ENCODE measurements at places on chromosomes 7 and 10.

DNA sequence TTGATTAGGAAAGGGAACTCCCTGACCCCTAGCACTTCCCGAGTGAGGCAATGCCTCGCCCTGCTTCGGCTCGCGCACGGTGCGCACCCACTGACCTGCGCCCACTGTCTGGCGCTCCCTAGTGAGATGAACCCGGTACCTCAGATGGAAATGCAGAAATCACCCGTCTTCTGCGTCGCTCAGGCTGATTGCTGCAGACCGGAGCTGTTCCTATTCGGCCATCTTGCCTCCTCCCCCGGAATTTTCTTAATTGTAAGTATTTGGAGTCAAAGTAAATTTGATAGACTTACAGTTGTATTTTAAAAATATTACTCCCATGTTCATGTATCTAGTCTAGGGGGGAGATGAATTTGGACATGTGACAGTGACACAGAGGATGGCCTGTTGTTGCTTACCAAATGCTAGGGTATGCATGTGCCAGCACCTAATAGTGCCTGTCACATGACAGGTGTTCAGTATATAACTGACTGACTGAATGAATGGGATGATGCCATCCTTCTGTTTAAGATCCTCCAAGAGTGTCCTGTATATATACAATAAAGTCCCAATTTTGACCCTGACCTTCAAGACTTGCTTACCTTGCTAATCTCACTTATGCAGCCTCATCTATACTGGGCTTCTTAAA lies 42.0 kb upstream of the ICA1 start:
- DNase-seq: no peak

DNA sequence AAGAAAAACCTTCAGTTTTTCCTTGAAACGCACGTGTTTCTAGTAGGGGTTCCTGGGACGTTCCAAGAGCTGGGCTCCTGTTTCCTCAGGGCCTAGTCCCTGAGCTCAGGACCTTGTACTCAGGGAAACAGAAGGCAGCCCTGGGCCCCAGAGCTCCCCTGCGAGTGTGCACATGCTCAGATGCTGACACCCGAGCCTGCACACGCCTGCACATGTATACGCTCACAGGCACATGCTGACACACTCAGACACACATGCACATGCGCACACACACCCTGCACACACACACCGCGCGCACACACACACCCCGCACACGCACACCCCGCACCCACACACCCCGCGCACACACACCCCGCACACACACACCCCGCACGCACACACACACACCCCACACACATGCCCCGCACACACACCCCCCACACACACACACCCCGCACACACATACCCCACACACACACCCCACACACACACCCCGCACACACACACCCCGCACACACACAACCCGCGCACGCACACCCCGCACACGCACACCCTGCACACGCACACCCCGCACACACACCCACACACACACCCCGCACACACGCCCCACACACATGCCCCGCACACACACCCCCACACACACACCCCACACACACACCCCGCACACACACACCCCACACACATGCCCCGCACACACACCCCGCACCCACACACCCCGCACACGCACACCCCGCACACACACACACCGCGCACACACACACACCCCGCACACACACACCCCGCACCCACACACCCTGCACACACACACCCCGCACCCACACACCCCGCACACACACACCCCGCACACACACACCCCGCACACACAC lies 52.2 kb downstream of the CALML3 start:
- DNase-seq: no peak

DNA sequence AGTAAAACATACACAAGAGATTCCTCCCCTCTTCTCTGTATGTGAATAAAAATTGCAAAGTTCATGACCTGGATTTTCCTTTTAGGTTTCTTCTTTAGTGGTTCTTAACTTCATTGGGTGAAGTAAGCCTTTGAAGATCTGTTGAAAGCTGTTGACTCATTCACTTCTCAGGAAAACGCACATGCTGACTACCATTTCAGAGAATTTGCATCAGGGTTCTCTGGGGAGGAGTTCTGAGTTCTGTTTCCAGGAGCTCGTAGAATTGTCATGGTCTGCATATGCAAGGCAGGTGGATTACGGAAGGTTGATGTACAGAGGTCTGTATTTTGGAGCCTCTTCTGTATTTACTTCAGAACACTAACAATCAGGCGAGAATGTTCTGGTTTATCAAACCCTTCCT lies 962 bp upstream of the SLC26A4 start:
- DNase-seq: no peak

GRCh38 chr7:14902589-14903067 lies at the start of gene DGKB:
DGKB (minus strand) TSS chr7:14902751.
- no peak for DNase-seq

GRCh38 chr10:74824900-74825370 lies 1.5 kb upstream of the KAT6B start:
- no peak for DNase-seq

- no peak for DNase-seq
Observed at GRCh38 chr10:84254552-84255478, 10.0 kb downstream of the RGR start.

- no peak for DNase-seq
Observed at GRCh38 chr7:4159154-4159501, 523.0 kb upstream of the FOXK1 start.

- DNase-seq: no peak
Observed at GRCh38 chr10:14407567-14407966, 76.8 kb upstream of the FRMD4A start.

- no peak for DNase-seq
Observed at GRCh38 chr7:29147821-29148220, 1.5 kb upstream of the CPVL start.

DNA sequence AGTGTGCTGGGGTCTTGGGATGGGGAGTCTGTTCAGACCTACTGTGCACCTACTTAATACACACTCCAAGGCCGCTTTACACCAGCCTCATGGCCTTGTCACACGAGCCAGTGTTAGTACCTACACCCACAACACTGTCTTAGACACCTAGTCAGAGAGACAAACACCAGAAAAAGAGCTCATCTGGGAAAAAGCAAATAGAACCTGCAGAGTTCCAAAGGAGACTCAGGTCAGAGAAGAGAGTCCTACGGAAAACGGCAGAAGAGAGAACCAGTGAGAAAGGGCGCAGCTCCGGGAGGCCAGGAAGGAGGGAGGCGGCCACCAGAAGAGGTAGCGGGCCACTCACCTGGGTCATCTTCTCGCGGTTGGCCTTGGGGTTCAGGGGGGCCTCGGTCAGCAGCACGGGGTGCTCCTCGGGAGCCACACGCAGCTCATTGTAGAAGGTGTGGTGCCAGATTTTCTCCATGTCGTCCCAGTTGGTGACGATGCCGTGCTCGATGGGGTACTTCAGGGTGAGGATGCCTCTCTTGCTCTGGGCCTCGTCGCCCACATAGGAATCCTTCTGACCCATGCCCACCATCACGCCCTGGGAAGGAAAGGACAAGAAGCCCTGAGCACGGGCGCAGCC lies 105.3 kb upstream of the TNRC18 start:
- no peak for DNase-seq

GRCh38 chr7:78296644-78297371 lies 498.2 kb downstream of the PHTF2 start:
- no peak for DNase-seq

DNA sequence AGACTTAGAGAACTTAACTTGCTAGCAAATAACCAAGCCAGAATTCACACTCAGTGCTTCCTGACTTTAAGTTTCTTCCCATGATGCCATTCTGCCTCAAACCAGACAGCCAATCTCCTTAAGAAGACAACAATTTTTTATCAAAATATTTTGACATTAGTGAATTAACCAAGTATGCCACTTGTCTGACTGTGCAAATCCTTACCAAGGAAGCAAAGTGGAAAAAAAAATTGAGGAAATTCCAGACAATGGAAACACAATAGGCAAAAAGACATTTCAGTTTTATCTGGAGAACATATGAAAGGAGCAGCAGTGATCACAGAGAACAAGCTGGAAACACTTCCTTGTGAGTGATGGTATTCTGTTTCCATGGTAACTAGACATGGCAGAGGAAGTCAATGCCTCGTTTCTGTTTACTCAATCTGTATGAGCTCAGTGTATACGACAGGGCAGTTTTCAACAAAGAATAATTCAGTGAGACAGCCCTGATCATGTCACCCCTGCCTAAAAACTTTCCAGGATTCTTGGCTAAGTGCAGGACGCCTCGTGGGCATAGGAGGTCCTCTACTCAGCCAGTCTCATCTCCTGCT lies 114.2 kb downstream of the DYNC1I1 start:
- DNase-seq: no peak

GRCh38 chr7:43799605-43800004 lies 41.1 kb downstream of the BLVRA start:
- DNase-seq: no peak

DNA sequence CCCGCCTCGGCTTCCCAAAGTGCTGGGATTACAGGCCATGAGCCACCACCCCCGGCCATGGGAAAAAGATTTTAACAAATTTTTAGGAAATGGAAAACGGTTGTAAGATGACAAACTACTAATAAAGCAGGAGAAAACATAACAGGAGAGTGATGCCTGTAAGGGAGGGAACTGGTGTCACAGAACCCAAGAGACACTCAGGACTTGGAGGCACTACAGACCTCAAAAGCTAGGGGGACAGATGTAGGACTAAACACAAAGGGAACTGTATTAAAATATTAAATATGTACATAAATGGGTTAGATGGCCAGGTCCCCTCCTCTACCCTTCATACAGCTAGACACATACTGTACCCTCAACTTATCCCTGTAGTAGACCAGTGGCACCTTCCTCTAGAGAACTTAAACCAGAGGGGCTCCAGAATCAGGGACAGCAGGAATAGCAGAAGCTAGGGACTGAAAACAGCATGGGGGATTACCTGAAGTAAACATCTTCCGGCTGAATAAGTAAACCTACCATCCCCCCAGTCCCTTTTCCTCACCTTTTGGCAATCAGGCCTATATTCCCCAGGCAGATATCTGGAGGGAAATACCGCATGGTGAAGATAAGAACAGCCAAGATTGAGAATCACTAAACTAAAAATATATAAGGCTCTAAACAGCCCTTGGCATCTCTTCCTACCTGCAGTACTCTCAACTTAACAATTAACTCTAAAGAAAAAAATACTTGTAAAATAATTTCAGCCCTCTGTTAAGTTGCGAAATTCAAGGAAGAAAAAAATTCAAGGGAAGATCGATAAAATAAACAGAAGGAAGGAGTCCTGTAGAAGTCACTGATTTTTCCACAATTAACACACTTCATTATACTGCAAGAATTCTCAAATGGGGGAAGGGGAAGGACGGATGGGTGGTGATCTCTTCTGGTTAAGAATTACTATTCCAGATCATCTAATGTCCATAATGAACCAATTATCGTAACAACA lies 15.5 kb downstream of the TM9SF3 start:
- DNase-seq: no peak

GRCh38 chr10:54372179-54372578 lies 428.9 kb downstream of the PCDH15 start:
- no peak for DNase-seq

DNA sequence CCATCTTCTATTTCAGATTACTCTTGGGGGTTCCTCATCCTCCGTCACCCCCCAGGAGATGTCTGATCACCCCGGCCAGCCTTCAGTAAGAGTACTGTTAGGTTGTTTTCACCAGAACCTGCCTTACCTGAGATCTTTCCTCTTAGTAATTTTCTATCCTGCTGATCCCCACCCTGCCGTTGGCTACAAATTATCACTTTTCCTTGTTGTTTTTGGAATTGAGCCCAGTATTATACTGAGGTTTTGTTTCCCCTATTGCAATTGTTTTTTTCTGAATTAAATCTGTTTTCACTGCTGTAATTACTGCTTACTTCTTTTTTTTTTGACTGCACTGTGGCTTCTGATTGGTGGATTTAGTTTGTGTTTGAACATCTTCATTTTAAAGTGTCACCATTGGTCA lies 14.7 kb downstream of the SPAM1 start:
- no peak for DNase-seq

DNA sequence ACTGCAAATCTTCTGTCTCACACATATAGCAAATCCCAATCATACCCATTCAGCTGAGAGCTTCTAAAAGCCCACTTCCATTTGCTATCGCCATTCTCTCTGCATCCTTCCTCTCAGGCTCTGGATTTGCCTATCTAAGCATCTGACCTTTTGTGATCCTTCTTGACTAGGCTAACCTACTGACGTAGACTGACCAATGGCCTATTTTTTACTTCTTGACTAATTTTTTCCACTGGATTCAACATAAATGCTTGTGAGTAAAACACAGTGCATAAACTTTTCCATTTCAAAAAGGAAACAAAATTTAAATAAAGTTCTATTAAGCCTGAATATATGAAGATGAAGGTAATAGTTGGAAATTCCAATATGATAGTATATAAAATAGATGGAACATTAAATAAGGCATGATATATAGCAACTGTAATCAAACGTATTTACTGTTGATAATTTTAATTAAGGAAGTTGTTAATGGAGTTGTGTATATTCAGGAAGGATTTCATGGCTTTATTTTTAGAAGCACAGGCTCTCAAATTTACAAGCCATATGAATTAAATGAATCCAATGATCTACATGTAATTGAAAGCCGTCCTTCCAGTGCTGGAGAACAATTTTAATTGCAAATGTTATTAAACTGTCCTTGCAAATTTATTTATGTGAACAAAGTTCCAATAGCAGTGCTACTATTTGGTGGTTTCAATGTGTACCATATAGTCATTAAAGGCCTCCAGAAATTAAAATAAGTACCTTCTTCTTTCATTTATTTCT lies 918.4 kb downstream of the SORCS3 start:
- DNase-seq: no peak

GRCh38 chr10:49118430-49119074 lies 3.2 kb upstream of the VSTM4 start:
- DNase-seq: no peak

DNA sequence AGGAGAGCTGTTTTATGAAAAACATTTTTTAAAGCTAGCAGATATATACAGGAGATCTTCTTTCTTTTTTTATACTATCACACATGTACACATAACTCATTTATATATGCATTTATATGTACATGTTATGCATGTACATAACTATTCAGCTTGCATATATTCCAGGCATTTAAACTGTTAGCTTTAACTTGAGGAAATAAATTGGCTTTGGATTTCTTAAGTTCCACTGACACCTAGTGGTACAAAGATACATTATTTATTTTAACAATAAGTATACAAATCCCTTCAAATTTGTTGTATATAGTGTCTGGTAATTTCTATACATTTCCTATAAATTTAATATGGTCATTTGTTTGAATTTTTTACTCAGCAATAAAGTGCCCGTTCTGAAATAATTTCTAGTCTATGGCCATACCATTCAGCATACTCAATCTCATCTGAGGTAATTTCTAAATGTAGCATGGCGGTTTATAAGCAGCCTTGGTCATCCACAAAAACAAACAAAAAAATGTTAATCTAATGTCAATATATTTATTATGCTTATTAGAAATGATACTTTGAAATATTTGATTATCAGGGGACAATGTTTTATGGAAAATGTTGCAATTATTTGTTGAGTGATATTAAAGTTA lies 11.6 kb downstream of the ZDHHC6 start:
- DNase-seq: no peak

GRCh38 chr10:107687701-107688100 lies 523.2 kb upstream of the SORCS1 start:
- no peak for DNase-seq

DNA sequence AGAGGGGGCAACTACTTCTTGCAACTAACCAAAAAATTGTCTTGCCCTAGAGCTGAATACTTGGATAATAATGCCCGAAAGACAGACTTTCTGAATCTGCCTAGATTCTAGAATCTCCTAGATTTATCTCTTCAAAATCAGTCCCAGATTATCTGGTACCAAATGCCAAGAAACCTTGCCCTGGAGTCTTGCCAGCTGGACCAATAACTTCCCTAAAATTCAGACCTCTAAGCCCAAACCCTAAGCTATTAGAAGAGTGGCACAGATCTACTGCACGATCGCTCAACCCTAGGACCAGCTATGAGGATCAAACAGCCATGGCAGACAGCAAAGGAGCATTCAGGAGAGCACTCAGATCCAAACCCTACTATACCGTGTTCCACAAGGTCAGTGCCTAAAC lies 45.0 kb downstream of the ARMH3 start:
- DNase-seq: no peak
